ENCODE measurements at places on chromosomes 2 and 18.
A peak's percentile ranks its signal among the peaks of the same experiment; 100 is the strongest.

DNA sequence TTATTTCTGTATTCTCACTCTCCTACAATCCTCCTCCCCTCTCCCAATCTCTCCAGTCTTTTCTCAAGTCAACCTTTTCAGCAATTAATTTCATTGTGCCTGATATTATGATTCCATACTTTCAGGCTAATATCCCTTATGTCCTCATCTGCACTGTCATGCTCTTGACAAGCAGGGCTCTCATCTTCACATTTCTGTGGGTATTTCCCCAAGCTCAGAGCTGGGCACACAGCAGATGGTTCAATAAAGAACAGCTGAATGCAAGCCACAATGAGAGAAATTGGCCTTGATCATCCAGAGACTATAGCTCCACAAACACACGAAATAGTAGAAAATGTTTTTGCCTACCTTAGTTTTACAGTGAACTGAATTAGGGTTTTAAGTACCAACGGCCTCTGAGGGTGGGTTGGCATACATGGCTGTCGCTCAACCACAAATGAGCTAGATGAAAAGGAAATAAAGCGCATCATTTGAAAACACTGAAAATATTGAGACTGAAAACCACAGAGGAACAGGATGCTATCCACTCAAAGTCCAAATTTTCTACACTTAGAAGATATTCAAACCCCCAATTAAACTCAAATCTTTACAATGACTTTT is 47.5 kb upstream of the STAT1 start:
- DNase-seq: no peak

DNA sequence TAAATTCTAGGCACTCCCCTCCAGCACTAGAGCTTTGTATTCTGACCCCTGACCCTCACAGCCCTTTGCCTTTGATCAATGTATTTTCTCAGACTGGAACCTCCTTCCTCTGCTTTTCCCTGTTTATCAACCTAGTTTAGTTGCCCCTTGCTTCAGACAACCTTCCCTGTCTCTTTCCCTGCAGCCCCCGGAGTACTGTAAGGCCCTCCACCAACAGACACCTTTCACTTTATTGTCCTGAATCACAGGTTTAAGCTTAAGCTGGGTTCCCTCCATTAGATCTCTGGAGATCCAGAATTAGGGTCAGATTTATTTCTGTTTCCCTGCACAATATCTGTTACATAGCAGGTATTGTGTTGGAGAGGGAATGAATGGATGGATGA is 140.2 kb downstream of the DDX1 start:
- no peak for DNase-seq

GRCh38 chr2:173393636-173394035 is 39.0 kb downstream of the CDCA7 start:
- DNase-seq: no peak

- no peak for DNase-seq
These were observed 32.9 kb downstream of the ARHGEF4 start for GRCh38 chr2:130869441-130870160.

DNA sequence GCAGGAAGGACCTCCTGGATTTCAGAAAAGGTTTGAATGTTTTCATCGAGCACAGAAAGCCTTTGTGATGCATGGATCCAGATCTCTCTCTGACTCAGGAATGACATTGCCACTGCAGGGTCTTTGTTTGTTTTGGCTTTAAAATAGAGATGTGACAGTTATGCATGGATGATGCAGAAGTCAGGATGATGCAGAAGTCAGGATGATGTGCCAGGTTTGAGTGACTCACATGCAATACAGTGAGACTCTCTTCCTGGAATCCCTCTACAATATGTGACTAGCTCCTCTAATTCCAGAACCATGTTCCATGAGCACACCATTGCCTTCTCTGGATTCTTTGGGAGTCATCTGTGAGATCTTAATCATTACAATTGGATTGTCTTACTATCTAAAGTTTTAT is 177.9 kb upstream of the RAB6C start:
- no peak for DNase-seq

DNA sequence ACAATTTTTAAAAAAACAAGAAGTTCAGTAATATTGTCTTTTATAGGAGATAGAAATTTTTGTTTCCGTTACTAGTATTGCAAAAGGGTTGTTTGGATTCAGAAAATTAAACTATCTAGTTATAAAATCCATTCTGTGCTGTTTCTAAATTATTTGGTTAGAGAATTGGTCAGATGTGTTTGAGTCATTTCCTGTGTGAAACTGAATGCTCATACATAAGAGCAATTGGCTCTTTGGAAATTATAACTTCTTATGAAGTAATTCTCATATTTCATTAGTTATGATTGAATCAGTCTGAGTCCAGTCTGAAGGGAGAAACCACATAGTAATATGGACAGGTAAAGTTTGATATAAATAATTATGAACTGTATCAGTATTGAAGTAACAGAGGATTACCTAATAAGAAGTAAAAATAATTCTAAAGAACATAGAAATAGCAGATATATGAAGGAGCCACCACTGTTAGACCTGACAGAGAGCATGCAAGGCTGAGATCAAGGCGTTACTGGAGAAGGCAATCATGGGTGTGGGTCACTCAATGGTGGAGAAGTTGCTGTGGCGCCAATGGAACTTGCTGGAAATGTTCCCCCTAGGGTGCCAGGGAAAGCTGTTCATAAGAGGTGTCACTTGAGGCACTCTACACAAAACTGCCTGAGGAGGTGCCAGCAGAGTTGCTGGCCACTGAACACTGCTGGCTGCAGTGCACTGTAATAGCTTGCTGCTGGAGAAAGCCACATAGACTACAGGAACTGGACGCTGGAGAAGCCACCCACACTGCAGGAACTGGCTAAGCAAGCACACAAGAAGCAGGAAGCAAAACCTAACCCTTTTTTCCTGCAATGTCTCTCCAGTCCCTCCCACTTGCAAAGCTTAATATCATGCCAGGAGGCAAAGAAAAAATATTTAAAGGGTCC is 18.0 kb upstream of the FAP start:
- DNase-seq: peak; percentile 85

- peak; percentile 55 for DNase-seq
These were observed 5.1 kb downstream of the FIGLA start for GRCh38 chr2:70785137-70785911.

DNA sequence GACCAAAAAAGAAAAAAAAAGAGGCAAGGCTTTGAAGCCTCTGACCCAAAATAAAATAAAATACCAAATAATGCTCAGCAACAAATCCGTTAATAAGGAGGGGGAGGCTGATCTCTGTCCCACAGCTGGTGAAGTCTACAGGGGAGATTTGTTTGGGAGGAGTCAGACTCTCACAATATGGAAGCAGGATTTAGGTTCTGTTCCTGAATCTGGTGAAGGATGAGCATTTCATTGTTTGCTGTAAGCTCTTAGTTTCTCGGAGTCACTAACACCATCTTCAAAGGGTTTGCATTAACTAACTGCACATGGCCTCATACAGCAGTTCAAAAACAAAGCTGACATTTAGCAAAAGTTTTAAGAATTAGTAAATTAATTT is 339.4 kb upstream of the TNP1 start:
- DNase-seq: no peak

GRCh38 chr2:149219856-149220255 is 110.5 kb upstream of the LYPD6 start:
- no peak for DNase-seq

DNA sequence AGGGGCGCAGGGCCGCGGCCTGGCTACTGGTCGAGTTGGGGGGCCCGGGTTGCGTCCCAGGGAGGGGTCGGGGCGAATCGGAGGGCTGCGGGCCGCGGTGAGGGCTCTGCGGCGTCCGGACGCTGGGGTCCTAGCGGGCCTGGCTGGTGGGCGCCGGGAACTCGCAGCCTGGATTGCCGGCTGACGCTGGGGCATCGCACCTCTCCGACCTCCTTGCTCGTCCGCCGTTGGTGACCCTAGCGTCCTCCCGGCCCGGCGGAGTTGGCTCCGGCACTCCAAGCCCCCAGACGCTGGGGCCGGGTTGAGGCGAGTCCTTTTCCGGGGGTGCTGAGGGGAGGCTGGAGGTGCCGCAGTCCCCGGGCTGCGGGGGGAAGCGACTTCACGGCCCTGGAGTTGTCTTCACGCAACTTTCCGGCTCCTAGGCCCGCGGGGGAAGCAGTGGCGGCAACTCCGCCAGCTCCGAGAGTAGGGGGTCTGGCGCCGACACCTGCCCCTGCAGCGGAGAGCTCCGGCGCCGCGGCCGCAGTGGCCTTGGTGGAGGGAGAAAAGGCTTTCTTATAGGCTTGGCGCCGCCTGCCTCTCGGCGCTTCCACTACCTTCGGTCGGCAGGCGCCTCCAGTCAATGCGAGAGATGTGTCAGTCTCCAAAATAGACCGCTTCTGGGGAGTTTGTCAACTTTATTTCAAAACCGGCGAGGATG is 70.3 kb downstream of the HAUS1 start:
- DNase-seq: peak; percentile 66

GRCh38 chr2:78895022-78895421 is 130.5 kb upstream of the REG3G start:
- no peak for DNase-seq

- DNase-seq: no peak
These were observed 1140.6 kb upstream of the LRRTM1 start for GRCh38 chr2:81445176-81445575.

- no peak for DNase-seq
These were observed 6.1 kb upstream of the INO80B start for GRCh38 chr2:74448771-74449170.

- no peak for DNase-seq
These were observed 666 bp upstream of the STAT1 start for GRCh38 chr2:191014653-191015020.

DNA sequence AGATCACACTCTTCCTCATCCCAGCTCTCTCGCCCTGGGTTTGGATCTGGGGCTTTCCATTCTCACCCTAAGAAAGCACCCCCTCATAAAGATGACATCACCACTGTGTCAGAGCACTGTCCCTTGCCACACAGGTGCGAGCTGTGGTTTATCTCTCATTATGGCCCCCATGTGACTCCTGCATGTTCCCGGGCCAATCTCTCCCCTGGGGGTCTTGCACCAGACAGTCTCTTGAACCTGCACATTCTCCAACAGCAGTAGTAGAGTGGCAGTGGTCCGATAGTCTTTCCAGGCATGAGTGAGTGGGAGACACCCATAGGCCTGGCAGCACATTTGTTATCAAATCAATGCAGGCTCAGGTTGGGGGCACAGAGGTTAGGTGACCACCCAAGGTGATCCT is 130.5 kb downstream of the HRH4 start:
- no peak for DNase-seq

DNA sequence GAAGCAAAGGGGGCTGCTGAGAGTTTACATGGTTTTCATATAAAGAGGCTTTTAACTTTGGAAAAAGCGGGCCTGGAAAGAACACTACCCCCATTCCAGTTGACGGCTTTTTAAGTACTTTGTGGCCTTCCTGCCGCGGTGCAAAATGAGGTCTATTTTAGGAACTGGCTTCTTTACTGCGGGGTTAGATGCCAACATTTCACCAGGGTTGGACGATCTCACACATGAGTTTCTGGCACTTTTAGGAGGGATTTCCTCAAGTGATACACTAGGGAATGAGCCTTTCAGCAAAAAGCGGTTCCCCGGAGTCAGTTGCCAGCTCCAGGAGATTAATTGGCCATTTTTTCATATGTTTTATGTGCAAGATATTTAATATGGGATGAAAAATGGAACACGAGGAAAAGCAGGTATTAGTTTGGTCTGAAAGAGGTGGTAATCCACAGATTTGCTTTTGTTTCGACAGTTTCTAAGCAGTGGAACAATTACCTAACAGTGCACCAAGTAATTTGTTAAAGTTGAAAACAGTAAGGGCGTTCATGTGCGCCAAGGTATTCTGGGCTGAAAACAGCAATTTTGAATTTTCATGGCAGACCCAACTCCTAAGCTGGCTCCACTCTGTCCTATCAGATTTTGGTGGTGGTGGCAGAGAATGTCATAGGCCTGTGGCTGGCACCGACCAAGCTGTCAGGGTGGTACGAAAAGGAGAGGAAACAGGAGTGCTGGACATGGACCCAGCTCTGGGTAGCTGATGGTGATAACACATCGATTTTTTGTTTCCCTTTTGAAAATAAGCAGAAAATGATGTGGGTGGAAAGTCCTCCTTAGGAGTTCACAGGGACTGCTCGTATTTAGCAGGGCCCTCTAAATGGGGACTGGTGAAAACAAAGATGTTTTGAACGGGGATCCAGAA is 55.6 kb upstream of the FZD5 start:
- no peak for DNase-seq

DNA sequence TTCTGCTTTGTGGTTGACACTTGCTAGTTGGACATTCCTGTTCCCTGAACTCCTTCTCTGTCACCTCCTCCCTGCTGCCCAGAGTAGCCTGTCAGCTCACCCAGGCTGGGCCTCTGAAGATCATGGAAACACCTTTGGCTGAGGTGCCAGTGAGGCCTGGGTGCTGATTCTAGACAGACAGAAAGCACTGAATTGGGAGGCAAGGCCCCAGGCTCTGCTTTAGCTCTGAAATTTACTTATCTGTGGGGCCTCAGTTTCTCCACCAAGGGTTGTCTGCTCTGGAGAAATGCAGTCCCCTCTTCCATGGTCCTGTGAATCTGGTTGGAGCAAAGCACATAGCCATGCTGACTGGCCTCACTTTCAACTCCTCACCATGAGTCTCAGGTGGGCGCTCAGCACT is 104.6 kb upstream of the SIX3 start:
- no peak for DNase-seq

DNA sequence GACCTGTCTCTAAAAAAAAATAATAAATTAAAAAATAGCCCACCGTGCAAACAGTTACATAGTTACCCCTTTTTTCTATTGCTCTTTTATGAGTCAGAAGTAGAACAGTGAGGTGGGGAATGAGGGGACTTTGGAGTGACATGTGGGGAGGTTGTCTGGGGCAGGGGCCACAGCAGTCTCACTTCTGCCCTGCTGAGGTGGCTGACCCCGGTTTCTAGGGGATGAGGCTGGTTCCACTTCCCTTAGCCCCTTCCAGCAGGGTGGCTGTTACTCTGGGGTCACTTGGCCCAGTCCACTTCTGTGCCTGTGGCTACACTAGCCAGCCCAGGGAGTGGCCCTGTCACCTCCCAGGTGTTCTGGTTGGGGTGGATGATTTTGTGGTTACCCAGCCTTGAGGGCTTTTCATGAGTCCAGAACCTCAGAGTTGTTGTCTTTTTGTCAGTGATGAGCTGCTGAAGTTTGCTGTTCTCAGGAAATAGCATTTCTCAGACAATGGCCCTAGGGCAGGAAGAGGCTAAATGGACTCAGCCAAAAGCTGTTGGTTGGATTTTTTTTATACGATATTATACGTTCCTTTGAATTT is 28.0 kb upstream of the SCLY start:
- DNase-seq: no peak

DNA sequence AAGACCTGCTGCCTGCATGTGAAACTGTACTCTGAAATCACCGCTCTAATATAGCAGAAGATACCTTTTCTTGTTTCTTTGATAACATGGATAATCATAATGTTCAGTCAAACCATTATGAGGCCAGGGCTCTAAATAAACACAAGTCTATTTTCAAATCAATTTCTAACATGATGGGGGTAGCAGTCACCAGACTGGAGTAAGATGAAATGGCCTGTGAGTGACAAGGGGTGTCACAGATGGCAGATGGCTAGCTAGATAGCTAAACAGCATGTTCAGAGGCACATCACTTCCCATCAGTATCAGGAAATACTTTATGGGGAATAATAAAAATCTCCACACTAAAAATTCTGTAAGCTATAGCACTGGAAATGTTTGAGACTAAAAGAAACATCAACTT is 14.0 kb downstream of the MBD2 start:
- no peak for DNase-seq

GRCh38 chr2:166784296-166784946 is 103.9 kb upstream of the XIRP2 start:
- no peak for DNase-seq

- DNase-seq: no peak
These were observed 93.0 kb upstream of the GLI2 start for GRCh38 chr2:120642646-120643045.

All from HL-60 (cell line).